ENCODE measurements at places on chromosomes 7 and 10. TPM values are rescaled to one million over a fixed set of nuclear protein-coding genes. Genes with fewer than 3 reads are reported as not detected.

GRCh38 chr7:133300811-133301210 is 47.9 kb downstream of the EXOC4 start:
- H3K4me3 ChIP-seq: no peak overlapping the region
- no peak for DNase-seq
- no peak overlapping the region for H3K27ac ChIP-seq
- no peaks in the 10 kb centered on the region for H3K27me3 ChIP-seq
- peaks cover 3% of the 10 kb centered on the region for H3K4me1 ChIP-seq

- no peak overlapping the region for H3K27ac ChIP-seq
- DNase-seq: no peak
- no peak overlapping the region for H3K4me3 ChIP-seq
- no peaks in the 10 kb centered on the region for H3K27me3 ChIP-seq
These were observed 383.2 kb downstream of the TCERG1L start for GRCh38 chr10:130928306-130928705.

GRCh38 chr10:26499426-26499825 is 61.3 kb downstream of the APBB1IP start:
- no peaks in the 10 kb centered on the region for H3K27me3 ChIP-seq
- H3K4me3 ChIP-seq: no peak overlapping the region
- H3K36me3 ChIP-seq: peaks cover 42% of the 10 kb centered on the region
- H3K27ac ChIP-seq: no peak overlapping the region

Gene PLCE1
- total RNA-seq: 0.02 TPM

DNA sequence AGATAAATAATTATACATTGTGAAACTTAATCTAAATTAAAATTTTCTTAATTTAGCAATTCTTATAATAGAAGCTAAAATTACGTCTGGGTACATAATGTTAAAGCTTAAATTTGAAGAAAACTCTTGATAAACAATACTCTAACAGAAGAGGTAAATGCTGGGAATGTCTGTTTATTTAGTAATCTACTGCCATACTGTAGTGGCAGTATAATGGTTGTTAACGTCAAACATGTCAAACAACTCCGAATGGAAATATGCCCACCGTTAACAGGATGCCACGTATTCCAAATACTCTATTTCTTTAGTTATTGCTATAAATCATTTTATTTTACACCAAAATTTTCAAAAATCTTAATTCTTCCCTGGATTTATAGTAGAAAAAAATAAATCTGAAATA is 40.0 kb upstream of the PTPN12 start:
- peaks cover 4% of the 10 kb centered on the region for H3K27me3 ChIP-seq
- H3K4me1 ChIP-seq: no peaks in the 10 kb centered on the region
- no peak overlapping the region for H3K27ac ChIP-seq

Gene PTF1A
- not detected for total RNA-seq

DNA sequence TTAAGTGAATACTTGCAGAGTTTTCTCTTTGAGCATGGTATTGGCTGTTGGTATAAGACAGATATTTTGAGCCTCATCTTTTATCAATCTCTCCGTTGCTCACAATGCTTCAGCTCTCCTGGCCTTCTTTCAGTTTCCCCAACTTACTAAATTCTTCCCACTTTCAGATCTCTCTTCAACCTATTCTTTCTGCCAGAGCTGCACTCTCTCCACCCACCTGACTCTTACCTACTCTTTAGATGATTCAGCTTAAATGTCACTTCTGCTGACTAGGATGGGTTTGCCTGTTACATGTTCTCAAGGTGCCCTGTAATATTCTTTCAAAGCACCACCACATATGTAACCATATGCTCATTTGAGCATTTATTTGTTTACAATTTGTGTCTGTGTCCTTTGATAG is 1.6 kb downstream of the EXOSC1 start:
- DNase-seq: no peak
- H3K36me3 ChIP-seq: peaks cover 28% of the 10 kb centered on the region
- H3K27ac ChIP-seq: peak overlapping the region; percentile 58

Gene AMPH
- not detected for total RNA-seq

- peak overlapping the region; percentile 80 for H3K27ac ChIP-seq
- no peaks in the 10 kb centered on the region for H3K27me3 ChIP-seq
- H3K4me3 ChIP-seq: peak overlapping the region; percentile 78
- DNase-seq: no peak
- H3K36me3 ChIP-seq: peaks cover 4% of the 10 kb centered on the region
These were observed 111.3 kb upstream of the RHEB start for GRCh38 chr7:151630851-151631569.

GRCh38 chr10:63515002-63515763 is 6.0 kb upstream of the REEP3 start:
- H3K36me3 ChIP-seq: peaks cover 7% of the 10 kb centered on the region
- DNase-seq: peak; percentile 33
- no peak overlapping the region for H3K4me3 ChIP-seq
- peaks cover 65% of the 10 kb centered on the region for H3K4me1 ChIP-seq
- no peaks in the 10 kb centered on the region for H3K27me3 ChIP-seq

GRCh38 chr10:70478191-70479164 is at the start of gene PALD1:
PALD1 (plus strand) TSS chr10:70478767; CDS start chr10:70525952, 47,185 bp downstream.
- peak; percentile 49 for DNase-seq
- H3K27me3 ChIP-seq: peaks cover 10% of the 10 kb centered on the region
- H3K4me3 ChIP-seq: peak within 1 kb of the TSS; percentile 65
- peak within 1 kb of the TSS; percentile 55 for H3K27ac ChIP-seq
- peaks cover 32% of the 10 kb centered on the region for H3K4me1 ChIP-seq

Gene NYAP1
- total RNA-seq: 0.24 TPM

Gene ING3
- total RNA-seq: 23.5 TPM

- peaks cover 12% of the 10 kb centered on the region for H3K4me1 ChIP-seq
- no peaks in the 10 kb centered on the region for H3K27me3 ChIP-seq
- H3K4me3 ChIP-seq: no peak overlapping the region
- H3K27ac ChIP-seq: no peak overlapping the region
- no peak for DNase-seq
These were observed 173.9 kb downstream of the NEURL1 start for GRCh38 chr10:103667356-103667755.

Gene SFRP4
- not detected for total RNA-seq

Data from activated CD4-positive, alpha-beta memory T cell treated with anti-CD3 and anti-CD28 coated beads for 36 hours (primary cell).